Kidney epithelial cell (primary cell): ENCODE measurements at places on chromosomes 7 and 10.

DNA sequence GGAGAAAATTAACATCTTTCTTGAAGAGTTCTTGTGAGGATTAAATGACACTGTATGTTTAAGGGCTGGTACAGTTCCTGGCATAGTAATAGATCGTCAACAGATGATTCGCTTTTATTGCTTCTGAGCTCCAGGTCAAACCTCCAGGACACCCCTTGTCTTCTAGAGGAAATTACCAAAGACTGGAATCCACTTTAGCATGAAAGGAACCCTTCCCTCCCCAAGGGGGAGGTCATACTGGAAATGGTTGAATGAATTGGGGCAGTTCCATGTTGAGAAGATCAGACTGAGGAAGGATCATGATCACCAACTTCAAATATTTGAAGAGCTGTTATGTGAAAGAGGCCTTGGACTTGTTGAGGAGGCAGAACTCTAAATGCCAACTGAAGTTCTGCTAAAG, 8.9 kb downstream of the NFE2L3 start:
- no peak for DNase-seq

DNA sequence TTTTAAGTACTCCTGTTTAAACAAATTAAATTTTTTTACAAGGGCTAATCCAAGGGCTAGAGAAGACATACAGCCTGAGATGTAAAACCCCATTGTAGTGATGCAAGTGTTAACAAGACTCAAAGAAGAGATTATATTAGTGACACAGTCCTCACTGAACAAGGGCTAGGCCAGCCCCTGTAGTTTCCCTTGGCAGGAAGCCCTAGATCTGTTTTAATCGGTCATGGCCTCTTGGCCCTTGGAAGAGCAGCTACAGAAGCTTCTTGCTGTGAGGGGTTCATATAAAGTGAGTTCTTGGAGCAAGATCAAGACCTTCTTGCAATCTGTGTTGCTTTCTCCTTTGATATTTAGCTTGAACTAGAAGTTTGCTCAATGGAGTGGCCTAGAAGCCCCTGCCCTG, 1339.4 kb downstream of the XPNPEP1 start:
- no peak for DNase-seq

GRCh38 chr10:73593812-73594211, 2.7 kb upstream of the USP54 start:
- no peak for DNase-seq

DNA sequence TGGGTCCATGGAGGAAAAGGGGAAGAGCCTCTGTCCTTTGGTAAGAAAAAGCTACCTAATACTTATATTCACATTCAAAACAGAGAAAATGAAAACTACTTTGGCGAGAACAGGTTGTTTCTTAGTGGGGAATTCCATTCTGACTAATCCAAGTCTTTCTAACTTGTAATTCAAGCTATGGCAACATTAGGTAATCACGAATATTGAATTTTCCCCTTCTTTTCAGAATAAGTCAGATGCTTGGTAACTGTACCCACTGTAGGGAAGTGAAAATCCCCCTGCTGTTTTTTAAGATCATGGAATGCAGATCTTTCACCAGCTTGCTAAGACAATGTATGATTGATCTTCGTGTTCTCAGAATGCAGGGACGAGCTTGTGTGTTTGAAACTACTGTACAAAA, 384.4 kb downstream of the TCERG1L start:
- no peak for DNase-seq

GRCh38 chr10:47370015-47370767, 13.9 kb downstream of the ZNF488 start:
- DNase-seq = no peak
